Activated CD4-positive, CD25-positive, alpha-beta regulatory T cell treated with anti-CD3 and anti-CD28 coated beads, Interleukin-2, amount 50 U/mL, for 16 hours (primary cell): ENCODE measurements at places on chromosomes 6 and 20.

GRCh38 chr6:15623276-15624116 lies 39.3 kb downstream of the DTNBP1 start:
- DNase-seq = no peak

DNA sequence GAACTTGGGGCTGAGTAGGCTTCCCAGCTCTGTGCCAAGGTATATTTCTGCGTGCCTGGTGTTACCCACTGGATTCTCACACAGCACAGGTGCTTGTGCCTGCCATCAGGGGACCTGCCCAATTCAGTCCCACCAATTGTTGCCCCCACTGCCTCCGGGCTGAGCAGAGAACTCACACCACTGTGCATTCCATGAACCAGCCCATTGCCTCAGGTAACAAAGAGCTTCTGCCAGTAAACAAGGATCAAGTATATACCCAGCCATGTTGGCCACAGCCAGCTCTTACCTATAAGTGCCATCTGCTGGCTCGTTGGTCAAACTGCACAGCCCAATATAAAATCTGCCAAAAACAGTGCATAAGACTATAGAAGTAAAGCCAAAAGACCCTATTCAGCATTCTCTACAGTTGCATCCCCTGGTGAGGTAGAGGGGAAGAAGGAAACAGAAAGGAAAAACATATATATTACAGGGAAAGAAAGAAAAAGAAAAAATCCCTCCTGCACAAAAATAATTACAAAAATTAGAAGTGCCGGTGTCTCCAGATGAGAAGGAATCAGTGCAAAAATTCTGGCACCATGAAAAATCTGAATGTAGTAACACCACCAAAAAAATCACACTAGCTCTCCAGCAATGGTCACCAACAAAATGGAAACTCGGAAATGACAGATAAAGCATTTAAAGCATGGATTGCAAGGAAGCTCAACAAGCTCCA lies 241.4 kb downstream of the IBTK start:
- no peak for DNase-seq

- no peak for DNase-seq
Observed at GRCh38 chr6:65719101-65719500, 12.1 kb upstream of the EYS start.

DNA sequence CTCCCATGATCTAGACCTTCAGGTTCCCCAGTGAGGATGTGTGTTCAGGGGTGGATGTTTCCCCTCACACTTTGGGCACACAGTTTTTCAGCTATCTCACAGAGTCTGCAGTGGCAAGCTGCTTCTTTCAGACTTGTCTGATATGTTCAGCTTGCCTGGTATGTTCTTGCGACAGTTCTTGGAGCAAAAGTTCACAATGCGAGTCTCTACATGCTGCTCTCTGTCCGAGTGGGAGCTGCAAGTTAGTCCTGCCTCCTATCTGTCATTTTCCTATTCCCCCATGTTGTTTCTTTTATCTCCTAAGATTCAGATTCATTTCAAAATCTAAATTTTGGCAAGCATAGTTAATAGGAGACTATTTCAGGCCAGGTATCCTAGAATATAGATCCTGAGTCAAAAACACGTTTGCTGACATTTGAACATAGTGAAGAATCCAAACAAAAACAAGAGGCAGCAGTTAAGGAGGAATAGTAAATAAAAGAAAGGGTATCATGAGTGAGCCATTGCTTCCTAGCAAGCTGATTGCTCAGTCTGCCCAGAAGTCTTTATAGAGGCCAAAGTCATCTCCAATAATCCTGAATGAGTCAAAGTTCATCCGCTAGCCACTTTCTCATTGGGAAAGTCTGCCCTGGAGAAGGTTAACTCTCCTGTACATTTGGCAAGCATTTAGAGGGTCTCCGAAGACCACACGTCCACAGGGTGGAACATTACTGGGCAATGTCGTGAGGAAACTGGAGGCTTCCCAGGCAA lies 140.2 kb upstream of the MOCS1 start:
- DNase-seq = no peak

DNA sequence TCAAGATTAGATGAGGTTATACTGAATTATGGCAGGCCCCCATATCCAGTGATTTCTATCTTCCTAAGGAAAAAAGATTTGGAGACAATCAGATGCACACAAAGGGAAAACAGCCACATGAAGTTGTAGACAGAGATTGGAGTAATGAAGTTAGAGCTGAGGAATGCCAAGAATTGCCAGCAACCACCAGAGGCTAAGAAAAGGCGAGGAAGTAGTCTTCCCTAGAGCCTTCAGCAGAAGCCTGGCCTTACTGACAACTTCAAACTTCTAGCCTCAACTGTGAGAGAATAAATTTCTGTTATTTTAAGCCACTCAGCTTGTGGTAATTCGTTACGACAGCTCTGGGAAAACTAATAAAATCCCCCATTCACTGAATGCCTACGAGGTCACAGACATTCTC lies 473.9 kb downstream of the COL12A1 start:
- no peak for DNase-seq

DNA sequence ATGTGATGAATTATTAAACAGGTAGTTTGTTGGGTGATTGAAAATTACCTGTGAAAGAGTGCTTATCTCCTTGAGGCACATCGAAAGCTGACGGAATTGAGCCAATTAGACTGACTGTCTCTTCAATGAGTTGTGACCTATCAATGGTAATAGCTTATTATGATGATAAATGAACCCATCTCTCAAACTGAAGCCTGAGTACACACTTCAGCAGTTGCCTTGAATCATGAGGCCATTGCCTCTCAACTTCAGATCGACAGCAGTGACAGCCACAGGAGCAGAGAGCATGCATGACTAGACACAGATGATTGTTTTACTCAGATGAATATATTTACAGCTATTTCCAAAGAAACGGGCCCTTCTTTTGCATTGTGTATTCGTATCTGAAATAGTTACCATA lies 323.9 kb downstream of the LAMA2 start:
- DNase-seq = no peak

DNA sequence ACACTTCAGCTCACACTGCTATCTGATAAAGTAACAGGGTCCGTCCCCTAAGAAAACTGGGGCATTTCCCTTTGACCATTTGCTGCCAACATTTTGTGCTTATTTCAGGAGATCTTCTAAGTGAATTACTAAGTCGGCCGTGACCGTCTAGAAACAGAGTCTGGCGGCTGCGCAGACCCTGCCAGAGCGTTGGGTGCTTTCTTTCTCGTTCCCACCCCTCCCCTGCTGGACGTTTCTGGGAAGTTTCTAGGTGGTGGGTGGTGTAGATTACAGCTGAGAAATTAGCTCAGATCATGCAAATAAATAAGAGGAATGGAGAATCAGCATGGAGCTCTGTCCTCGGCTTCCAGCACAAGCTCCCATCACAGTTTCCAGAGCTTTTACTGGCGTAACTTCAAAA lies 128.1 kb downstream of the MYLK4 start:
- DNase-seq = no peak

- no peak for DNase-seq
Observed at GRCh38 chr6:116218172-116218633, 35.7 kb downstream of the TSPYL4 start.

- no peak for DNase-seq
Observed at GRCh38 chr6:73866305-73866704, 170.3 kb downstream of the CD109 start.

DNA sequence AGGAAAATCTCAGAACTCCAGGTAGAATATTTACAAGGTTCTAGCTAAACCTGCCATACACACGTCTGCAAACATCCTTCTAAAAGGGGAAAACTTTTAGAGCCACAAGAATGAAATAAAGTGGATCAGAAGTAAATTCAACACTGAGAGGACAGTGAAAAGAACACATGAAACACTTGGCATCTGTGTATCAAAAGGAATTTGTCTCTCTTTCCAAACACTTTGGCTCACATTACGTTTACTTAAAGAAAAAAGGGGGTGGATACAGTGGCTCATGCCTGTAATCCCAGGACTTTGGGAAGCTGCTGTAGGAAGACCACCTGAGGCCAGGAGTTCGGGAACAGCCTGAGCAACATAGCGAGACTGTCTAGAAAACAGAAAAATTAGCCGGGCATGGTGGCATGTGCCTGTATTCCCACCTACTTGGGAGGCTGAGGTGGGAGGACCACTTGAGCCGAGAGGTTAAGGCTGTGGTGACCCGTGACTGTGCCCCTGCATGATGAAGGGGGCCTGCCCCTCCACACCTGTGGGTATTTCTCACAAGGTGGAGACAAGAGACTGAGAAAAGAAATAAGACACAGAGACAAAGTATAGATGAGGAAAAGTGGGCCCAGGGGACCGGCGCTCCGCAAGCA lies 35.4 kb downstream of the NINL start:
- no peak for DNase-seq

- DNase-seq = no peak
Observed at GRCh38 chr20:56752274-56752673, 123.2 kb downstream of the TFAP2C start.

DNA sequence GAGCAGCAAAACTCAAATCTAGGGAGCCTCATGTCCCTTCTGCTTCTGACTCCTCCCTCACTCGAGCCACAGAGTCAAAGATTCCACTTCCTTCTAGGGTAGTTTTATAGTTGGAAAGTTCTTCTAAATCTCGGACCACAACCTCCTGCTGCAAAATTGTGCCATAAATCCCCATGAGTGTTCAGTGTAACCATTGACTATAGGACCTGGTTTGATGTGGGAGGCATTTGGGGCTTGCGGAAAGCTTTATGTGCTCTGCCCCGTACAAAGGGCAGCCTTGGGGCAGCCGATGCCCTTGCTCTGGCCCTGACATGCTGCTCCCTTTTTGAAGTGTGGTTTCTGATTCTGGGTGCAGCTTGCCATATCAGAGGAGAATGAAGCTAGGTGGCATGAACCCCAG lies 43.6 kb upstream of the IER3 start:
- no peak for DNase-seq

DNA sequence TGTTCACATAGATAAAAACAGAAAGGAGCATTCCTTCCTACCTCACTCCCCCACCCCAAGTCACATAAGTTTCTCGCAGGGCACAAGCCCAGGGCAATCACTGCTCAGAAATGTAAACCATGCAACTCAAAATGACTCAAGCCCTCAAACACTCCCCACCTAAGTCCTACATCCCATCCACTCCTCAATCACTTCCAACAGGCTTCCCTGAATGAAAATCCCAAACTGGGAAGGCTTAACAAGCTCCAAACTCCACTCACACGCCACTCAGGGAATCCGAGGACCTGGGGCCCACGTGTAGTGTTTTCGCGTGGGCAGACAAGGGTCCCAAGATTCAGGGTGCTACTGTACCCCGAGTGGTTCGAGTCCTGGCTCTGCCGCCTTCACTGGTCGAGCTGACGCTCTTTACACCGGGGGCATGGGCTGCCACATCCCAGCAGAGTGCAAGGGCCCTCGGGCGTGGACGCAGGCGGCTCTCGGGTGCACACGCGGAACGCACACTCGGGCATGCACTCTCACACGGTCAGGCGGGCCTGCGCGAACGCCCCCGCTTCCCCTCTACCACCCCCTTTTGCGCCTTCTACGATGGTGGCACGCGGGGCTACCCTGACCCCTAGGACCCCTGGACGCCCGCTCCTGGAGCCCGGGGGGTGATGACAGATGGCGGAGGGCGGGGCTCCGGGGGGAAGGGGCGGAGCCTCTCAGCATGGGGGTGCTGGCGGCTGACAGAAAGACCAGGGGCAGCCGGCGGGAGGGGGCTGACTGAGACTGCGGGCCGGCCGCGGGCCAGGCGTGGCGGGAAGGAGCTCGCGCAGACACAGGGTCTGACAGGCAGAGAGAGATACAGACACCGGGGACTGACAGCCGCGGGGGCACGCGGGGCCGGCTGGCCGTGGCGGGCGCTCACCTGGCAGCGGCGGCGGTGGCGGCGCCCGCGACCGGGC lies 657 bp downstream of the ZHX3 start:
- DNase-seq = peak; percentile 44

GRCh38 chr6:39377539-39377950 lies 55.0 kb upstream of the KCNK16 start:
- DNase-seq = no peak
